GM18507 (cell line): ENCODE measurements at places on chromosomes 2 and 18.

DNA sequence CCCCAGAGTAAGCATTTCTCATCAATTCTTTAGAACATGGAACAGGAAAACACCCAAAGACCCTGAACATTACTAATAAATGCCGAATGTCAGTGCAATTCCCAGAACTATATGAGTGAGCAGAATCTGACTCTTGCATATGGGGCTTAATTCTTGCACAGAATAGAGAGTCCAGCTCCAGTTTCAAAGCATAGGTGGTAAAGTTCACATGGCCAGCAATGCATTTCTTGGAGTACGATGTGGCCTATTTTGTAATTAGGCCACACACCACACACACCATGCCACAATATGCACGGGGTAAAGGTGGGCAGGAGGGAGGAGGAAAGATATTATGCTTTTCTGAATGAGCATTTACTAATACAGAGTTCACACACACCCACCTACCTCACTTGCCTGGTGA lies 56.5 kb downstream of the PLA2R1 start:
- DNase-seq = no peak

GRCh38 chr2:152864601-152865149 lies 146.3 kb downstream of the ARL6IP6 start:
- no peak for DNase-seq

DNA sequence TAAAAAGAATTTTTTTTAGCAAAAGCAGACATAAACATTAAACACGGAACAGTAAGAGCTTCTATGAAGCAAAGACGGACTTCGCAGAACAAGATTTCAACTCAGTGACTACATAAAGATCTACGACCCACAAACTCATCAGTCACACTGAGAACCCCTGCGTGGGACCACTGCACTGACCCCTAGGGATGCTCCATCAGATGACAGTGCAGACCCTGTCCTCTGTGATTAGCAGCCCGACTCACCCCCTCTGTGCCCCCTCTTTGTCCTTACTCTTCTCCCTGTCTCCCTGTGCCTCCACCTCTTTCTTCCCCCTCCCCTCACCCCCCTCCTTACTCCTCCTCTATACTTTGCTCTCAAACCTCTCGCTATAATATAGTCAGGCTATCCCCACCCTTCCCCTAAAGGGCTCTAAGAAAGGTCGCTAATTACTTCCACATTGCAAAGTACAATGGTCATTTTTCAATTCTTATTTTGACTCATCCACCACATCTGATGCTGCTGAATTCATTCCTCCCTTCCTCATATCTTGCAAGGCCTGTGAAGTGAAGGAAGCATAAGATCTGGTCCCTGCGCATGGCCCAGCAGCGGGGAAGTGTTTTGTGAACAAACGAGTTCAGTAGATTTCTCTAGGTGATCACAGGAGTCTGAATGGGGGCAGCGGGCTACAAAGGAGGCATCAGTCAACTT lies 89.3 kb downstream of the CABYR start:
- DNase-seq = no peak

GRCh38 chr2:130759906-130760753 lies 4.8 kb downstream of the AMER3 start:
- no peak for DNase-seq

DNA sequence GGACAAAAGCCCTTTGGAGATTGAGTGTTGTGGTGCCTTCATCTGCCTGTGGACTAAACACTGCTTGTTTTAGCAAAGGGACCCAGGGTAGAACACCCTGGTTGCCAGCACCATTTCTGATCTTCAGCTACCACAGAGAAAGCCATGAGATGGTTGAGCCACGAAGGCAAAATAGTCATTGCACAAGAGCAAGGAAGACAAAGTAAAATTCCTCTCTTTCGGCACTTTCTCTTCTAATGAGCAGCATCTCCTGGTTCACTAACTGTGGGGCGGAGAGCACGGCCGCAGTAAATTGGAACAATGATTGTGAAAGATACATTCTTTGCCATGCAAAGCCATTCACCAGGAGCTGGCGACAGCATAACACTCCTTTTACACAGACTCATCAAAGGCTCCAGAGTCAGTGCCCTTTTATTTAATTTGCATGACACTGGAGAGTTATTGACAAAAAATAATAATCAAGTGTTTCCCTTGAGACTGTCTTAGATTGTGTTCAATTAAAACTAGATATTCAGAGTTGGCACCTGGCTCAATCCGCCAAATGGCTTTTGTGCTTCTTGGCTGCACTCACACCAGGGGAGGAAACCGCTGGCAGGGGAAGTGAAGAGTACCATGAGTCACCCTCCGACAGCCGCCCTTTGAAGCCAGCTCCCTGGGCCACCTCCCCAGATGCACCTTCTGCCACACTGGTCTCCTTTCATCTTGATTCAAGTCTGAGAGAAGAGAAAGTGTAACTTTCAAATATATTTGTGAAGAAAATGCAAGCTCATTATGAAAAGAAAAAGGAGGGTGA lies 100.5 kb upstream of the MEIS1 start:
- no peak for DNase-seq

- DNase-seq = no peak
Observed at GRCh38 chr2:221851531-221852045, 279.5 kb upstream of the EPHA4 start.

- DNase-seq = no peak
Observed at GRCh38 chr2:33219114-33219513, 257.3 kb upstream of the RASGRP3 start.

DNA sequence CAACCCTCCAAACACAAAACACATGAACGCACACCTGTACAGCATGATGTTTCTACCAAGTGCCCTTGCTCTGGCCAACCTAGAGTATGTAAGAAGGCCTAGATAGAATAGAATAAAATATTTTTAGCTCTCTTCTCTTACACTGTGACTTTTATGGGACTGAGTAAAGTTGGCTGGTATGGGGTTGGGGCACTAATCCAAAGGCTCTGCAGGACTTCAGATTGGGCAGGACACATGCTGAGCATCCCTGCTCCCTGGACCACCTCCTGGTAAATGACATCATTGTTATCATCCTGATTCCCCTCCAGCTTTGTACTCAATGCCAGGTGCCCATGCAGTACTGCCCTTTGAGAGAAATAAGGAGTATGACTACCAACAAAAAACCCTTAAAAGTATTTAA lies 322.2 kb downstream of the SLC8A1 start:
- DNase-seq = no peak
